ENCODE measurements at places on chromosomes 2 and 18.
A peak's percentile ranks its signal among the peaks of the same experiment; 100 is the strongest.

- no peak for DNase-seq
These were observed 1355.1 kb upstream of the SLC39A10 start for GRCh38 chr2:194301946-194302345.

GRCh38 chr2:237324405-237324831 is 89.5 kb downstream of the COL6A3 start:
- no peak for DNase-seq

DNA sequence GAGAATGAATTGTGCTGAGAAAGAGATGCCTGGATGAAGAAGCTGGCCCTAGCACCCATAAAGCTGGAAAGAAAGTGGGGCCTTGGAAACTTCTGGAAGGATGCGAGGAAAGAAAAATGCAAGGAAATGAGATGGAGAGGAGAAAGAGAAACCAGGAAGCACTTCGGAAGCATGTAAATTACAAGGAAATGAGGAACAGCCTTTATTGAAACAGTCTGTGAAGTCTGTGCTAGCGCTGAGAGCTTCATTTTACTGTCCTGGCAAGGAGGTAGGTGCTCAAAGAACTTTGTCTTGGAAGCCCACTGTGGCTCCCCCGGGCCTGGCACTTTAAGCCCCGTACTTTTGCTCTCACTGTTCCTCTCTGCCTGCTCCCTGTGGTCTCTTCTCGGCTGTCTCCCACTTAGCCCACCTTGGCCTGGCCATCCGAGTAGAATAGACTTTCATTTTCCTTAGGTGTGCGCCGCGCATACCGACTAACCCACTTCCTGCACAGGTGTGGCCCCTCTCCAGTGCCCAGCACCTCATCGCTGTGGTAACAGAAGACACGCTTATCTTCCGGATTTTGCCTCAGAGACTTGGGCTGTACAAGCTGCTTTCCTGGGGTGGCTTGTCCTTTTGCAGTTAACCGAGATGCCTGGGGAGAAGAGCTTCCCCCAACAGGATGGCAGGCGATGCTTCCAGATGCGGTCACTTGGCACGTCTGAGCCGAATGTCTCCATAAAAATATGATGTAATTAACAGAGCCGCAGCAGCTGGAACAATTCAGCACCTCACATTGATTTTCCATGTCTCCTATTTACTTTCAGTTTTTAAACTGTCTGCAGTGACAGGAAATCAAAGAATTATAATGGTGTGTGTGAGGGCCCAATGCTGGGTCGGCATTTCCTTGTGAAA is 199.6 kb downstream of the HRH4 start:
- no peak for DNase-seq

DNA sequence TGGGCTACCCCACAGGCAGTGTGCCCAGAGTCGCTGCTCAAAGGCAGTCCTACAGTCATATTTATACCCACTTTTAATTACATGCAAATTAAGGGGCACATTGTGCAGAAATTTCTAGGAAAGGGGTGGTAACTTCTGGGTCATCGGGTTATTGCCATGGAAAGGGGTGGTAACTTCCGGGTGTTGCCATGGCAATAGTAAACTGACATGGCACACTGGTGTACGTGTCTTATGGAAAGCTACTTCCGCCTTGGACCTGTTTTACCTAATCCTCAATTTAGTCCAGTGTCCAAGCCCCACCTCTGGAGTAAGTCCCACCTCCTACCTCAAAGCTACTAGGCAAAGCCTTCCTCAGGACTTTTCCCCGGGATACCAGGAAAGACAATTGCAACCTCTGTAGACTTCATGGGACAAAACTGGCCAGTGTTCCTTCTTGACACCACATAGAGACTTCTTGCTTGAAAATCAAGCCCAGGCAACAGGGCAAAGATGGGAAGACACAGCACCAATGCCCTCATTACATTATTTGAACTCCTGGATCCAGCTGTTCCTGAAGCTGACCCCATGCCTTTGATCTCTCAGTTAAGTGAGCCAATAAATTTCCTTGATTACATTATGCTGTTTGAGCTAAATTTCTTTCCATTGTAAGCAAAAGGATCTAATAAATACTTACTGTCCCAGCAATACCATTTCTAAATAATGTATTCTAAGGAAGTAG is 63.3 kb upstream of the AGAP1 start:
- DNase-seq = no peak

DNA sequence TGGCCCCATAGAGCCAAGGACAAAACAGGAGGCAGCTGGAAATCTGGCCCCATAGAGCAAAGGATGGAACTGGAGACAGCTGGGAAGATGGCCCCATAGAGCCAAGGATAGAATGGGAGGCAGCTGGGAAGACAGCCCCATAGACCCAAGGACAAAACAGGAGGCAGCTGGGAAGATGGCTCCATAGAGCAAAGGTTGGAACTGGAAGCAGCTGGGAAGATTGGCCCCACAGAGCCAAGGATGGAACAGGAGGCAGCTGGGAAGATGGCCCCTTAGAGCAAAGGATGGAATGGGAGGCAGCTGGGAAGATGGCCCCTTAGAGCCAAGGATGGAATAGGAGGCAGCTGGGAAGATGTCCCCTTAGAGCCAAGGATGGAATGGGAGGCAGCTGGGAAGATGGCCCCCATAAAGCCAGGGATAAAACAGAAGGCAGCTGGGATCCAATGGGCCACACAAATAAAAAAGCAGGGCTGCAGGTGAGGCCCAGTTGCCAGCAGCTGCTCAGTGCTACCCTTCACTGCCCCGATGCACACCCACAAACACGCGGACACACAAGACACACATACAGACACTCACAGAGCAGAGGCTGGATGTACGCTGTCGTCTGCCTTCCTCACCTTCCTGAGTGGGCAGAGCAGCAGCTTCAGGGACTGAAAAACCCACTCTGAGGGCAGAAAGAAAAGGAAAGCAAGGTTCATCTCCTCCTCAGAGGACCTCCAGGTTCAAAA is 505.4 kb upstream of the MYT1L start:
- no peak for DNase-seq

GRCh38 chr2:3759761-3760160 is 56.4 kb downstream of the DCDC2C start:
- no peak for DNase-seq

- DNase-seq = no peak
These were observed 86.6 kb downstream of the DTNB start for GRCh38 chr2:25586726-25587144.

GRCh38 chr2:76721226-76721625 is 801.0 kb downstream of the LRRTM4 start:
- DNase-seq = no peak

GRCh38 chr2:96551605-96552314 is 15.2 kb downstream of the ARID5A start:
- no peak for DNase-seq

GRCh38 chr2:210544831-210545230 is 11.6 kb upstream of the CPS1 start:
- no peak for DNase-seq

- no peak for DNase-seq
These were observed 84.0 kb upstream of the ITPRID2 start for GRCh38 chr2:181807526-181807925.

DNA sequence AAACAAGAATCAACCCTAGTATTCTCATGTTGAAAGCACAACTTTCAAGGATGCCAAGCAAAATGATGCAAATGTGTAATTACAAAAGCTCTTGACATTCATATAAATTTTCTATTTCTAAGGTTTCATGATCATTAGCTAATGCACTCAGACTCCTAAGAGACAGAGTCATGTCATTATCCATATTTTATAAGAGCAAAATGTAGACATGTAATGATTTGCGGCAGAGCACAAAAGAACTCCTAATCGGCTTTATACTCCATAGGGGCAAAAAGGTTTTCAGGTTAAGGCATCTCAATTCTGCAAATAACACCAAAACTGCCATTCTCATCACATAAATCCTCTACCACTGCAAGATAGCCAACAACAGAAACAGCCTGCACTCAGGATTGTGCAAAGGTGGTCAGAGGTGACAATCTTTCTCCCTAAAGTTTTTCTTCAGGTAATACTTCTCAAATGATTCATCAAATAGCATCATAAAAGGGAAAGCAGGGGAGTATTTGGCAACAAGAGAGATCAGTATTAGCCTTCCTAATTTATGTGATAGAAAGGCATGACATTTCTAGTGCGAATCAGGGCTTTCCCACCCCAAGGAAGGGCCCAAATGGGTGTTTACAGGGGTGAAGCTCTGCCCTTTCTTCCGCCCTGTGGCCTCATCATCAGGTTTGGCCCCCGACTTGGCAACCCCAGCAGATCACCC is 64.7 kb downstream of the STK39 start:
- DNase-seq = no peak

DNA sequence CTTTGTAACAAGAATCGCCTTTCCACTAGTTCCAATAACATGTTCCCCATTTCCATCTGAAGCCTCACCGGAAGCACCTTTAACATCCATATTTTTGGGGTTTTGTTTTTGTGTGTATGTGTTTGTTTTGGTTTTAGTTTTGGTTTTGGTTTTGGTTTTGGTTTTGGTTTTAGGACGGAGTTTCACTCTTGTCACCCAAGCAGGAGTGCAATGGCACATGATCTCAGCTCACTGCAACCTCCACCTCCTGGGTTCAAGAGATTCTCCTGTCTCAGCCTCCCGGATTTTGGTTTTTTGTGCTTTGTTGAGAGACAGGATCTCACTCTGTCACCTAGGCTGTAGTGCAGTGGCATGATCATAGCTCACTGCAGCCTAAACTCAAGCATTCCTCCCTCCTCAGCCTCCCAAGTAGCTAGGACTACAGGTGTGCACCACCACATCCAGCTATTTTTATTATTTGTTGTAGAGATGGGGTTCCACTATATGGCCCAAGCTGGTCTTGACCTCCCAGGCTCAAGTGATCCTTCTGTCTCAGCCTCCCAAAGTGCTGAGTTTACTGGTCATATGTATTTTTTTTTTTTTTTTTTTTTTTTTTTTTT is 36.3 kb downstream of the TGOLN2 start:
- DNase-seq = no peak

GRCh38 chr18:25145731-25146511 is 206.0 kb downstream of the ZNF521 start:
- DNase-seq = no peak

- no peak for DNase-seq
These were observed 377.5 kb upstream of the CYRIA start for GRCh38 chr2:17043173-17043572.

GRCh38 chr2:230939691-230940470 is 14.8 kb upstream of the GPR55 start:
- no peak for DNase-seq

DNA sequence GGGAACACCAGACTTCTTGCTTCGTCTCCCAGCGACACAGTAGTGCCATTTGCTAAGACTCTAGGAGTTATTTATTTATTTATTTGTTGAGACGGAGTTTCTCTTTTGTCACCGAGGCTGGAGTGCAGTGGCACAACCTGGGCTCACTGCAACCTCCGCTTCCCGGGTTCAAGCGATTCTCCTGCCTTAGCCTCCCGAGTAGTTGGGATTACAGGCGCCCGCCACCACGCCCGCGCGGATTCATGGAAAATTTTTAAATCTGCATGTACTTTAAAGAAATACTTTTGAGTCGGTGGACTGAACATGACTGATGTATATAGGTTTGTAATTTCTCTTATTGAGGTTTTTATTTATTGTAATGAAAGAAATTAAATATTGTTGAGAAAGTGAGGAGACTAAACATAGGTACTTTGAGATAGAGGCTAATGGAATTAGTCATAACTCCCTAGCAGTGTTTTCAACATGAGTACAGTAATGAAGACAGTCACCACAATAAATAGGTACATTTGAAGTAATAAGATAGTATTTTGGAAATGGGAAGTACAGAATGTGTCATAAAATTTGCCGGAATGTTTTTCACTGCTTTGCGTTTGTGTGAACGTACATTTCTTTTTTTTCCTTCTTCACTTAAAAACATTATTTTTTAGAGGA is 983 bp downstream of the MTX2 start:
- DNase-seq = no peak

DNA sequence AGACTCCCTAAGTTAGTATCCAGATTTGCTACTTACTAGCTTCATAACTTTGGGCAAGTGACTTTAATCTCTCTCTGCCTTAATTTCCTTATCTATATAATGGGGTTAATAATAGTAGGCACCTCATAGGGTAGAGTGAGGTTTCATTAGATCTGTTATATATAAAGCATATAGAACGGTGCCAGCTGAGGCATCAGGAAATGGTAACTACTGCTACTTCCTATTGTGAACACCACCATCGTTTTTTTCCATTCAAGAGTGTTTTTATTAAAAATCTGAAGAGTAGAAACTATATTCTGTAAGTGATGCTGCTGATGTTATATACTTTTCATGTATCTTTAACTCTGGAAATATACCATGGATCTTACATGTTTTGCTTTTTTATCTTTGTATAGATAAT is 44.3 kb downstream of the MALT1 start:
- no peak for DNase-seq

DNA sequence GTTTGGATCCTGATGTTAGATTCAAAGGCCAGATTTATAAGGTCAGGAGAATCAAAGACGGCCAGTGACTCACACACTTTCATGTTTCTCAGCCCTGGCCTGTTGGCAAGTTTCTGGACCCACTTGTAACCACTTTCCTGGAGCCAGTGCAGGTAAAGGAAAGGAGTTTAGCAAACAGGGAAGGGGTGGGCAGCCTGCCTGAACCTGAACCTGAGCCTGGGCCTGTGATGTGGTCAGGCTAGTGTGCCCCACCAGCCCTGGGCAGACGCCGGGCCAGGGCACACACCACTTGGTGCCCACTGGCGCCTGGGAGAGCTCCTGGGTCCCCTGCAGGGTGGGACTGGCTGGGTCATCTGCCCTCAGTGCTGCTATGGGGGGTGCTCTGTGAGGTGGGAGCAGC is 100.5 kb upstream of the SPRED2 start:
- no peak for DNase-seq

GRCh38 chr2:187369471-187369870 is 78.6 kb downstream of the CALCRL start:
- no peak for DNase-seq

DNA sequence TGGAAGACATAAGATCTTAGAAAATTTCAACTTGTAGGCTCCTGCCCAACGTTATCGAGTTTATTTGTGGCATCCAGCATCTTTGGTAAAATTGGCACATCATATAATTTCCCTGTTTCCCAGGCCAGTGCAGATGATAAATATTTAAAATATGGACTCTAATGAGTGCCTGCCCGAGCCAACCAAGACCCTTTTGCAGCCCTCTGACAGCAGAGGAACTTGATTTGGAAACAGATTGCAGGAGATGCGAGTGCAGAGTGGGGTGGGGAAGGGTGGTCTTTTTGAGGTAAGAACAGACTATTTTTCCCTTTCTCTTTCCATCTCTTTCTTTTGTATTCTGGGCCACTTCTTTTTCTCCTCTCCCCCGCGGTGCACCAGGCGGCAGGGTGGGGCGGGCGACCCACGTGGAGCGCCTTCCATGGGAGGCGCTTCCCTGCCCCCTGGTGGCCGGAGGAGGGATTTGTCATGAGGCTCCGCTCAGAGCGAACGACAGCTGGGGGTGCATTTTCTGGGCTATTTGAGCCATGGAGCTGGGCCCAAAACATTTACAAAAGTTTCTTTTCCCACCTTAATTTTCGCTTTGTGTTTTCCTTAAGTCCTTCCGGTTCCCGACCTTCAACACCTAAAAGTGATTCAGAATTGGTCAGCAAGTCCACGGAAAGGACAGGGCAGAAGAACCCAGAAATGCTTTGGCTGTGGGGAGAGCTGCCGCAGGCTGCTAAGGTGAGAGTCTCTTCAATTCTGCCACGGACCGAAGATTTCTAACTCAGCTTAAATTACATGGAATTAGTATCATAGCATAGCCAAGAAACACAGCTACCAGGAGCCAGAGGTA is 32.7 kb downstream of the LPIN1 start:
- peak; percentile 85 for DNase-seq
